ENCODE measurements at places on chromosomes 7 and 10. TPM values are rescaled to one million over a fixed set of nuclear protein-coding genes. Genes with fewer than 3 reads are reported as not detected.

HGF gene
- total RNA-seq: 0.22 TPM

SLC18A3 gene
- not detected for total RNA-seq

PDK4 gene
- not detected for total RNA-seq

ZNF33B gene
- total RNA-seq: 55.8 TPM

ARPC1B gene
- total RNA-seq: 23.6 TPM

DRGX gene
- not detected for total RNA-seq

CHAT gene
- total RNA-seq: not detected

PAPOLB gene
- not detected for total RNA-seq

DNA sequence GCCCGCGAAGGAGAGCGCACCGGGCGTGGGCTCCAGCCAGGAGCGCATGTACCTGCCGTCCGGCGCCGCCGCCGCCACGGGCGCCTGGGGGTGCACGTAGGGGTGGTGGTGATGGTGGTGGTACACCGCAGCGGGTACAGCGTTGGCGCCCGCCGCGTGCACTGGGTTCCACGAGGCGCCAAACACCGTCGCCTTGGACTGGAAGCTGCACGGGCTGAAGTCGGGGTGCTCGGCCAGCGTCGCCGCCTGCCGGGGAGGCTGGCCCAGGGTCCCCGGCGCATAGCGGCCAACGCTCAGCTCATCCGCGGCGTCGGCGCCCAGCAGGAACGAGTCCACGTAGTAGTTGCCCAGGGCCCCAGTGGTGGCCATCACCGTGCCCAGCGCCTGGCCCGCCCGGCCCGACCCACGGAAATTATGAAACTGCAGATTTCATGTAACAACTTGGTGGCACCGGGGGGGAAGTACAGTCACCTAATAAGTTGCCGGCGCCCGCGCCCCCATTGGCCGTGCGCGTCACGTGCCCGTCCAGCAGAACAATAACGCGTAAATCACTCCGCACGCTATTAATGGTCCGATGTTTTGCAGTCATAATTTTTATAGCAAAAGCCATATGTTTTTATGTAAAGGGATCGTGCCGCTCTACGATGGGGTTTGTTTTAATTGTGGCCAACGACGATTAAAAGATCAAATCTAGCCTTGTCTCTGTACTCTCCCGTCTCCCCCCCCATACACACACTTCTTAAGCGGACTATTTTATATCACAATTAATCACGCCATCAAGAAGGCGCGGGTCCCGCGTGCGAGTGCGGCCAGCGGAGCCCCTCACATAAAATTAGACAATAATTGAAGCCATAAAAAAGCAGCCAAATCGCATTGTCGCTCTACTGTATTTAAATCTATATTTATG is at the start of gene HOXA9:
Gene HOXA9 (minus strand): TSS at position 449 of the 907 bp plus-strand sequence. CDS start 80 bp downstream, at position 369.
- H3K4me1 ChIP-seq: no peaks in the 10 kb centered on the region
- peaks cover 100% of the 10 kb centered on the region for H3K27me3 ChIP-seq
- H3K36me3 ChIP-seq: no peaks in the 10 kb centered on the region
- H3K27ac ChIP-seq: no peak within 1 kb of the TSS
- H3K4me3 ChIP-seq: peak within 1 kb of the TSS; percentile 12
- DNase-seq: no peak

DNA sequence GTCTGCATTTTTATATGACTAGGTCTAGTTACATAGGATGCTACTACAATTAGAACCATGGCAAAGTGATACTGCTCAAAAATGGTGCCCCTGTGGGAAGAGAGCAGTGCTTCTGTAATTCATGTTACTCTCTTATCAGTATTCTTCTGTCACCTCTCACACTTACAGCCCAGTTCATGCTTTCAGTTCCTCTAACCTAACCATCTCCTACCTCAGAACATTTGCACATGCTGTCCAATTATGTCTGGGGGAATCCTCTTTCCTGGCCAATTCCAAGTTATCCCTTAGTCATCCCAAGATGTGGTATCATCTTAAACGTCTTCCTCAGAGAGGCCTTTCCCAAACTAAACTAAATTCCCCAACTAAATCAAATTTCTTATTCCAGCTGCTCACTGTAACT is 190.2 kb downstream of the RELN start:
- H3K36me3 ChIP-seq: no peaks in the 10 kb centered on the region
- no peak overlapping the region for H3K27ac ChIP-seq
- no peak overlapping the region for H3K4me3 ChIP-seq
- no peaks in the 10 kb centered on the region for H3K4me1 ChIP-seq
- H3K27me3 ChIP-seq: no peaks in the 10 kb centered on the region
- DNase-seq: no peak

GRCh38 chr10:133529576-133529946 is 2.4 kb downstream of the CYP2E1 start:
- no peak overlapping the region for H3K4me3 ChIP-seq
- no peaks in the 10 kb centered on the region for H3K4me1 ChIP-seq
- DNase-seq: no peak
- no peaks in the 10 kb centered on the region for H3K27me3 ChIP-seq

DNA sequence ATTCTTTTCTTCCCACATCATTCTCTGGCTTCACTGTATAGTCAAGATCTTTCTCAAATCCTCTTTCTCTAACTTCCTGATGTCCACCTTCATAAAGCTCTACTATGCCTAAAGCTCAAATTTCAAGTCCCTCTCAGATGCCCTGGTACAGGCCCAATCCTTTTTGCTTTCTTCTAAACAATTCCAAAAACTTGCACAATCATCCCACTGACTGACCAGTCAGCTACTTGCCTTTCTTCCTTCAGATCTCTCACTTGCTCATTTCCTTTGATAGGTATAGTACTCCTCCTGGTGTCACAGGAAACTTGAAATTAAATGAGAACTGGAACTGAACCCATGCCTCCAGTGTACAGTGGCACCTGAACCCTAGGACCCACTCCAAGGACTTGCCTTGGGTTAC is 18.2 kb downstream of the SEC31B start:
- H3K4me1 ChIP-seq: peaks cover 34% of the 10 kb centered on the region
- DNase-seq: no peak
- peaks cover 24% of the 10 kb centered on the region for H3K27me3 ChIP-seq
- H3K36me3 ChIP-seq: no peaks in the 10 kb centered on the region

GRCh38 chr7:5687936-5688630 is 93.4 kb downstream of the RNF216 start:
- H3K4me3 ChIP-seq: no peak overlapping the region
- no peaks in the 10 kb centered on the region for H3K36me3 ChIP-seq
- peaks cover 8% of the 10 kb centered on the region for H3K4me1 ChIP-seq
- no peak overlapping the region for H3K27ac ChIP-seq
- no peak for DNase-seq

DNA sequence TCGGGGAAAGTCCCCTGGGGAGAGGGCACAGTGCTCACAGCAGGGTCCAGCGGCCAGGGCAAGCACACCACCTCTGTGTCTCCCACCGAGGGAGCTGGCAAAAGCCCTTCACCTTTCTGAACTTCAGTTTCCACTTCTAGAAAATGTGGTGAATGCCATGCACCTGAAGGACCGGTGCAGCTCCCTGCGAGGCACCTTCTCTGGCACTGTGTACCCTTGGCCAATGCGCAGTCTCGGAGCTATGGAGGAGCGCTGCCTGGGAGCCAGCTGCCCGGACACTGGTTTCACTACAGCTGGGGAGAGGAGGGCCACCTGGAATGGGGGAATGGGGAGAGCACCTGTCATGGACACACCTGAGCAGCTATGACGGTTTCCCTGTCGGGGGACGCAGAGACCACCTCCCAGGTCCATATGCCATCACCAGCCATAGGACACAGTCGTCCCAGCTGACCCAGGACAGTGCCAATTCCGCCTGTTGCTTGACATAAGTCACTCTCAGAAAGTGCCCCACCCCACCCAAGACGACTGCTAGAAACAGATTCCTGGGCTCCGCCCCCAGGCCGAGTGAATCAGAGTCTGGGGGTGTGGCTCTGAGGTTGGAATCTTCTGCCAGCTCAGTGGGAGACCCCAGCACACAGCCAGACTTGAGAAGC is 16.8 kb downstream of the RASGEF1A start:
- no peaks in the 10 kb centered on the region for H3K27me3 ChIP-seq
- H3K27ac ChIP-seq: no peak overlapping the region
- no peak overlapping the region for H3K4me3 ChIP-seq
- peaks cover 6% of the 10 kb centered on the region for H3K4me1 ChIP-seq
- peak; percentile 51 for DNase-seq
- H3K36me3 ChIP-seq: no peaks in the 10 kb centered on the region

- H3K36me3 ChIP-seq: no peaks in the 10 kb centered on the region
- no peaks in the 10 kb centered on the region for H3K4me1 ChIP-seq
- H3K27ac ChIP-seq: no peak overlapping the region
- H3K27me3 ChIP-seq: no peaks in the 10 kb centered on the region
- no peak for DNase-seq
- H3K4me3 ChIP-seq: no peak overlapping the region
Measured at GRCh38 chr7:116730097-116731022, 58.4 kb downstream of the MET start.

DNA sequence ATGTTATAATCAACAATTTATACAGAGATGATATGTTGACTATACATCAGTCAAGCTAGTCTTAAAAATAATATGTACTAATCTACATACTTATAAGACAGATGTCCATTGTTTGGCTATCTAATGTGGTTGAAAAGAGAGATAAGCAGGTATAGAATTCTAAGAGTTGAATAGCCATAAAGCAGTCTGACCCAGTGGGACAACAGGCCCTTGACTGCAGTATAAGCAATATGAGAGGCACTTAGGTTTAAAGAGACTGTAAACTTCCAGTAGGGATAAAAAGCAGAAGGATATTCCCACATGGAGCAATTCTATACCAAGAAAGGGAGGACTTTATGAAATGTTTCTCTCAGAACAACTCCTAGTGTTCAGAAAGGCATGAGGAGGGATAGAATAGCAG is 139.3 kb downstream of the ELAPOR2 start:
- H3K27me3 ChIP-seq: no peaks in the 10 kb centered on the region
- no peak for DNase-seq
- no peaks in the 10 kb centered on the region for H3K4me1 ChIP-seq
- no peak overlapping the region for H3K4me3 ChIP-seq

- H3K4me3 ChIP-seq: no peak overlapping the region
- H3K27me3 ChIP-seq: no peaks in the 10 kb centered on the region
- no peak overlapping the region for H3K27ac ChIP-seq
- no peaks in the 10 kb centered on the region for H3K36me3 ChIP-seq
Measured at GRCh38 chr10:84126785-84127167, 12.5 kb upstream of the GHITM start.

- no peak overlapping the region for H3K27ac ChIP-seq
- peaks cover 4% of the 10 kb centered on the region for H3K4me1 ChIP-seq
- no peaks in the 10 kb centered on the region for H3K27me3 ChIP-seq
- H3K36me3 ChIP-seq: peaks cover 7% of the 10 kb centered on the region
- no peak overlapping the region for H3K4me3 ChIP-seq
Measured at GRCh38 chr7:129405527-129405926, 28.7 kb upstream of the STRIP2 start.

GRCh38 chr7:89605362-89605761 is 548.9 kb upstream of the STEAP1 start:
- H3K4me1 ChIP-seq: no peaks in the 10 kb centered on the region
- DNase-seq: peak; percentile 67
- H3K27ac ChIP-seq: no peak overlapping the region

DNA sequence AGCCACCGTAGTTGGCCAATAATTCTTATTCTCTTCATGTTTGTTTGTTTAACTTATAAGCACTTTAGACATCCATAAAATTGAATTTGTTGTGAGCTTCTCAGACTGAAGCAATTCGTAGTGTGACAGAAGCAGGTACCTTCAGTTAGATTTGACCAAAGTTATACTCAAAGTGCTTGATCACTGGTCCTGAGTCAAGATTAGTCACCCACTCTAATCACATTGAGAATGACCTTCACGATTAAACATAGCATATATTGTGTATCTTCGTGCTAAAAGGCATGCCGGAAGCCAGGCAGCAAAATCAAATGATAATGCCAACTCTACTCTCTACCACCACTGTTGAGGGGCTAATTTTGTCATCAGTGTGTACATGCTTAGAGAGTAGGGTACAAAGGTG is 763.7 kb upstream of the MBL2 start:
- H3K27me3 ChIP-seq: no peaks in the 10 kb centered on the region
- no peaks in the 10 kb centered on the region for H3K36me3 ChIP-seq
- no peaks in the 10 kb centered on the region for H3K4me1 ChIP-seq
- H3K27ac ChIP-seq: no peak overlapping the region
- DNase-seq: no peak
- H3K4me3 ChIP-seq: no peak overlapping the region

- no peaks in the 10 kb centered on the region for H3K4me1 ChIP-seq
- H3K27me3 ChIP-seq: no peaks in the 10 kb centered on the region
- H3K4me3 ChIP-seq: no peak overlapping the region
- H3K27ac ChIP-seq: no peak overlapping the region
Measured at GRCh38 chr10:89114846-89115625, 92.1 kb downstream of the CH25H start.

DNA sequence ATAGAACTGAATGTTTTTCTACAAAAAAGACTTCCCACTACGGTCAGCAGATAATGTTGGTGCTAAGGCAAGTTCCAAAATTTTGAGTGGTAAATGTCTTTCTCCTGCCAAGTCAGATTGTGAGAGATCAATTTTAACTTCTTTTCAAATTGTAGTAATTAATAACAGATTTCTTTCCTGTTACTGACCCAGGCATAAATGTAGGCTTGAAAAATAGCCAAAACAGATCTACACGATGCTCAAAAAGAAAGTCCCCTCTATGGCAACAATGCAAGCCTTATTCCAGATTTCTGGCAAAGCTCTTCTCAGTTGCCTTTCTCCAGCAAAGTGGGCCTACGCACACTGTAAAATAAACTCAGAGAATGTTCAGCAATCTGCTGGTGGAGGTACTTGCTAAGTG is 641.0 kb upstream of the NRP1 start:
- no peak overlapping the region for H3K27ac ChIP-seq
- no peak overlapping the region for H3K4me3 ChIP-seq
- H3K27me3 ChIP-seq: no peaks in the 10 kb centered on the region
- no peak for DNase-seq
- H3K4me1 ChIP-seq: no peaks in the 10 kb centered on the region

DNA sequence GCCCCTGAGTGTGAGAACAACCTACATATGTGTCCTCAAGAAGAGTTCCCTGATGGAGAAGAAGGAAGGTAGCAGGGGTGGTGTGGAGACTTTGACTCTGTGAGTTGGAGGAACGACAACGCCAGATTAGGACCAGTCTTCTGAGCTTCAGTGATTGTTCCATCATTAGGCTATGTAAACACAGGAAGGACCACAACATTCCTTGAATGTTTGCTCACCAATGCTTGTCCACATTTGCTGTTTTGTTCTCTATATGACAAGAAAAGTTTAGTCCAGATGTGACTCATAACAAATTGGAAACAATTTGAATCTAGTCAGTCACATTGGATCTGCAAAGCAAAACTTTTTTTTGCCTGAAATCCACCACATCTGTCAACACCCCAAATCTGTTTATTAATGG is 62.7 kb downstream of the ENTPD1 start:
- no peak overlapping the region for H3K27ac ChIP-seq
- H3K4me3 ChIP-seq: no peak overlapping the region
- no peaks in the 10 kb centered on the region for H3K4me1 ChIP-seq
- DNase-seq: no peak

All from neural progenitor cell (in vitro differentiated cells).